ENCODE measurements at places on chromosomes 13 and 19.

DNA sequence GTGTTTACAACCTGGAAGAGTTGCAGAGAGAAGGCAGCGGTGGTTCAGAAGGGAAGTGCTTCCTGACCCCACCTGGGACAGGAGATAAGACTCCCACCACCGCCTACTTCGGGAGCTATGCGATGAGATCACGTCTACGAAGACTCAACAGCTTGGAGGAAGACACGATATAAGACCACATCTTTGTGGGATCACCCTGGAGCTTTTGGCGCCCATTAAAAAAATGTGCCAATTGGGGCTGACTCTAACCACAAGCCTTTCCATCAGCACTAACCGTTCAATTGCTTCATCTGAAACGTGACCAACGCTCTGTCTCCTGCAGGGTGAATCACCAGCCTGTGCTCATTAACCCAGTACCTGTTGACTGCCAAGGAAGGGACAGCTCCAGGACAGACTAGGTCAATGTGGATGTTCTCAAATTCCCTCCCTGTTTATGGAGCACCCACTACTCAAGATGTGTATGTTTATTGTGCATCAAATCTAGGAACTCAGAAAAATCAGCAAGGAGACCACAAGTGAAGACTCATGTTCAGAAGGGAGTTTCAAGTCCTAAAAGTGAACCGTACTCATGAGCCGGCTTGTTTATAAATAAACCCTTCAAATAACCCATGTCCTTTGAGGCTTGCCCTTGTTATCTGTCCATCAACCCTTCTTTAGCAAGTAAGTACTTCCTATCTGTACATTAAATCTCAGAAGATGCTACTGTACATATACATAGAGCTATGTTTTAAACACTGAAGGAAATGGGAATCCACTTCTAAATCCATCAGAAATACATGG lies 67.5 kb downstream of the LATS2 start:
- DNase-seq = no peak

DNA sequence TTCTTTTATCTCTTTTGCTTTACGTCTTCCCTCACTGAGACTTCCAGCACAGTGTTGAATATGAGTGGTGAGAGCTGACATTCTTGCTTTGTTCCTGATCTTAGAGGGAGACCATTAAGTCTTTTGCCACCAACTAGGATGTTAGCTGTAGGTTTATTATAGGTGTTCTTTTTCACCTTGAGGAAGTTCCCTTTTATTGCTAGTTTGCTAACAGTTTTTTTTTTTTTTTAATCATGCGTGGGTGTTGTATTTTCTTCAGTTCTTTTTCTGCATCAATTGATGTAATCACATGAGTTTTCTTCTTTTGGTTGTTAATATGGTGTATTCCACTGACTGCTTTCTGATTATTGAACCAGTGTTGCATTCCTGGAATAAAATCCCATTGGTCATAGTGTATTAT lies 21.1 kb downstream of the AP1M1 start:
- DNase-seq = no peak

GRCh38 chr19:5575590-5575989 lies 7.8 kb upstream of the TINCR start:
- no peak for DNase-seq

- DNase-seq = no peak
These were observed 11.2 kb downstream of the FBN3 start for GRCh38 chr19:8138201-8138600.

DNA sequence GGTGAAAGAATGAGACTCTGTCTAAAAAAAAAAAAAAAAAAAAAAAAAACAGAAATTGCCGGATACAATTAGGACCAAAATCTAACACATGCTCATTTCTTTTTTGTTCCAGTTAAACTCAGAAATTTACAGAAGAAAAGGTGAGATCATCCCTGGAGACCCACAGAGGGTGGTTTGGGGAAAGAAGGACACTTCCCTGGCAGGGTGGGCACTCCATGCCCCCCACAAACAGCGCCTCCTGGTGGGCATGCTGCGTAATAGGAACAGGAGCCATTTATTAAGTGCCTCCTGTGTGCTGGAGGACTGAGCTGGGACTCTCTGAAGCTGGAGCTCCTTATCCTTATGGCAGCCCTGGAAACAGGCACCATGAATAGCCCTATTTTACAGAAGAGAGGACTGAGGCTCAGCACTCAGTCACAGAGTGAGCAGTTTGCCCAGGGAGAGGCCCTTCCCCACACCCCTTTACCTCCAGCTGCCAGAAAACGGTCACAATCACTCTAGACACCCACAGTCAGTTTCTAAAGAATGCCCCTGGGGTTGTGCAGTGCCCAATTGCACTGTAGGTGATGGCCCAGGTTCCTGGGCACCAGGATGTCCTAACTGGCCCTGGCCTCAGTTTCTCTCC lies 10.1 kb downstream of the C19orf38 start:
- no peak for DNase-seq

DNA sequence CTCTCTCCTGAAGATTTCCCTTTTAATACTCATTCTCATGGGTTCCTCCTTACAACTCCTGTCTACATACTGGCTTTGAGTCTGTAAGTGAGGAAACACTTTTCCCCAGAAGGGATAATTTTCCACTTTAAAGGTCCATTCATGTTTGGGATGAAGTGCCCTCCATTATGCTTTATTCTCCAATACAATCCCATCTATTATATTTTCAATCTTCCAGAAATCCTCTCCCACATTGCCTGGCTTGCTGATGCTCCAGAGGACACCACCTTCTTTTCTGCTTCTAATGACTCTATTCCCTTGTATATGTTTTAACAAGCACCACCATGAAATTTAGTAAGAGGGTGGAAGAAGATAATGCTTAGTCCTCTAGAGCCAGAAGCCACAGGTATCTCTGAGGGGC lies 92.7 kb upstream of the NBEA start:
- DNase-seq = no peak

- DNase-seq = no peak
These were observed 47.2 kb downstream of the ZNF611 start for GRCh38 chr19:52687684-52688083.

- no peak for DNase-seq
These were observed 20.4 kb downstream of the DGKH start for GRCh38 chr13:42068886-42069285.

- no peak for DNase-seq
These were observed 4.3 kb downstream of the CTU1 start for GRCh38 chr19:51103926-51104341.

Measured in NCI-H1105 (cell line).